ENCODE measurements at places on chromosomes 7 and 10.

GRCh38 chr7:157537056-157537455 lies 200.3 kb downstream of the DNAJB6 start:
- DNase-seq: no peak

DNA sequence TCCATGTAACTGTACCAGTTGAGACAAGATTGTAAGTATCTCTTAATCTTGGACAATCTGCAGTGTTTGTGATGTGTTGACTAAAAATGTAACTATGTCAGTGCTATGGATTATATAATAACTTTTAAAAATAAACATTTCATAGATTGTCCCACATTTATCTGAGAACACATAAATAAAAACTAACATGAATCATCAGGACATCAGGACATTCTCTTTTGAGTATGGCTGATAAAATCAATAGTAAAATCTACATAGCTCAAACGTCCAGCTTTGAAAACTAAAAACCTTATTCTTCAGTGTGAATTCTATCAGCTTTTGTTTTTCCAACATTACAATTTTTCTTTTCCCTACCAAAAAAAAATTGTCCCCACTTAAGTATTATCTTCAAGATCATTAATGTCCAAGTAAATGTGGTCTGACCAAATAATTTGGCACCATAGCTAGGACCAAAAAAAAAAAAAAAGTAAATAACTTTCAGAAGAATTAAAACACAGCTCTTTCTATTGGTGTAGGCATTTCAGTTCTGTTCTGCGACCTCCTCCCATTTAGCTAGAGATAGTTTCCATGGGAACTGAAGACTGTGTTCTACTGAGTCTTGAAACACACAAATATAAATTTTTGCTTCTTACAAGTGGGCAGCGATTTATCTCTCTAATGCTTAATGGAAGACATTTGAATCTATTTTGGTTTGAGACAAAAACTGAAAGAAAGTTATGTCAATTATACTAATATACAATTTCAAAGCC lies 123.0 kb upstream of the SGCE start:
- no peak for DNase-seq

DNA sequence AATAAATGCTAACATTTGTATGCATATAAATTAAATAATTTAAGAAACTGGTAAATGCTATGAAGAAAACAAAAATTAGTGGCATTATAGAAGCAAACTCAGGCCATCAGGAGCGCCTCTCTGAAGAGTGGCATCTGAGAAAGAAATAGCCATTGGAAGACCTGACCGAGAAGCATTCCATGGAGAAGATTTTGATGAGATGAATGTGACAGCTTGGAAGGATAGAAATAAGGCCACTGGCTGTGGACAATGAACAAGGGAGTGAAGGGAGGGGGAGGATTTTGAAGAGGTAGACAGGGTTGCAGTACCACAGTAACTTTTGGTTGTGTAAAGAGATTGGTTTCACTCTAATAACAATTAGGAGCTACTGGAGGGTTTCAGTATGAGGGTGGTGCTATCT lies 436.7 kb downstream of the CCSER2 start:
- DNase-seq: no peak

- no peak for DNase-seq
Observed at GRCh38 chr7:100686201-100686821, 7.7 kb downstream of the GIGYF1 start.

GRCh38 chr7:103143868-103144267 lies 5.0 kb downstream of the NAPEPLD start:
- DNase-seq: no peak

DNA sequence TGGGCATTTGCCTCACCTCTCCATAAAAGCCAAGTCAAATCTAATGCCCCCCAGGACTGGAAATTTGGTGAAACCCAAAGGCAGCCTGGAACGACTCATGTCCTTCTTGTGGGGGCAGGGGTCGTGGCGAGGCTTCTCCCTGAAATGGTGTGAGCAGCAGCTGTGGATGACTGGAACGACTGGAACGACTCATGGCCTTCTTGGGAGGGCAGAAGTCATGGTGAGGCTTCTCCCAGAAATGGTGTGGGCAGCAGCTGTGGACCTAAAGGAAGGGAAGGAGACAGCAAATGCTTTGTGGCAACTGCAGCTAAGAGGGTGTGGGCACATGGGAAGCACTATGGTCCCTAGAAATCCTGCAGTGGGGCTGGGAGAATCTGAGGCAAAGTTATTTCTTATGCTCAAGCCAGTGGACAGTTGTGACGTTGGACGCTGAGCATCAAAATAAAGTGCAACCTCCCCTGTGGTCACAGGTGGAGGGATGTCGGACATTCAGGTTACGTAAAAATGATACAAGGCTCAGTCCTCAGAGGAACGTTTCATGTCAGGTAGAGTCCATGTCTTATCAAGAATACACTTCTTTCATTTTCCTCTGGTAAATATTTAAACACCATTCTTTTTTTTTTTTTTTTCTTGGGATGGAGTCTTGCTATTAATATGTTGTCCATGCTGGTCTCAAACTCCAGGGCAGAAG lies 107.0 kb upstream of the KIF5B start:
- no peak for DNase-seq

DNA sequence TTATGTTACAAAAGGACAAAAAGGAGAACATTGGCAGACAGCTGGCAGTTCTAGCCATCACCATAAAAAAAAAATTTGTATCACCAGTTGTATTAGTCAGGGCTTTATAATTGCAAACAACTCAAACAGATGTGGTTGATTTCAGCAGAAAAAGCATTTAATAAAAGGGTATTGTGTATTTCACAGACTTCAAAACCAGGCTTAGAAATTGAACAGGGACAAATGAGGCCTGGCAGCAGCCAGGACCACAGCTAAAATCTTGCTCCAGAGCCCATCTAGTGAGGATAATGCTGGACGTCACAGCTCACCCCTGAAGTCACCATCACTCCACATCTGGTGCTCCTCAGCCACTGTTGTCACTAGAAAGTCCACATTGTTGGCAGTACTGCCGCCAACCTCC lies 52.9 kb upstream of the CALD1 start:
- DNase-seq: no peak

Data from HFF-Myc (cell line).